IMR-90 (cell line): ENCODE measurements at places on chromosomes 13 and 19.

GRCh38 chr13:85108356-85108755, 690.9 kb downstream of the SLITRK6 start:
- DNase-seq = no peak

DNA sequence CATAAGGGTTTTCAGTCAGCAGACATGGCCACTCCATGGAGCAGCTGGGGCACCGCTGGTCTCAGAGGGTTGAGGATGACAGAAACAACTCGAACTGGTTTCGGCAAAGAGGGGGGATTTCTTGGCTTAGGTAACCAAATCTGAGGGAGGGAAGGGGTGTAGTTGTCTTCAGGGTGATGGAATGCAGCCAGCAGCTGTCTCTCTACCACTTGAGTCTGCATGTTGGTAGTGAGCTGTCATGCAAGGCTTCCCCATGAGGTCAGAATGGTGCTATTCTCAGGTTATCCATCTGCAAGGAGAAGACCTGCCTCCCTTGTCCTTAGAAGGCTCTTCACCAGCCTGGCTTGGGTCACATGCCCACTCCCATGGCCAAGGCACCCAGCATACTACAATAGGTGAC, 55.6 kb upstream of the PEG3 start:
- no peak for DNase-seq

DNA sequence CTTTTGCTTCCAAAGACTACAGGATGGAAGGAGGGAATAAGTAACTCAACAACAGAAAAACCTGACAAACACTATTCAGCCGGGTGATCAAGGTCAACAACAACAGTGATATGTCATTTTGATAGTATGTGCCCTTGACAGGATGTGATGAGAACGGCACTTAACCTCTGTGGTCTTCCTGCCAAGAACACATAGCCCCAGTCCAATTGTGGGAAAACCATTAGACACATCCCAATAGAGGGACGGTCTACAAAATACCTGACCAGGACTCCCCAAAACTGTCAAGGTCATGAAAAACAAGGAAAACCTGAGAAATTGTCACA, 43.1 kb upstream of the AMER2 start:
- DNase-seq = no peak

- DNase-seq = no peak
Observed at GRCh38 chr19:10789866-10790265, 46.1 kb downstream of the TMED1 start.

- no peak for DNase-seq
Observed at GRCh38 chr13:61592489-61592888, 176.8 kb upstream of the PCDH20 start.

GRCh38 chr19:38071647-38072046, 152.4 kb downstream of the DPF1 start:
- DNase-seq = no peak

GRCh38 chr13:23202383-23202782, 21.6 kb downstream of the SGCG start:
- no peak for DNase-seq

DNA sequence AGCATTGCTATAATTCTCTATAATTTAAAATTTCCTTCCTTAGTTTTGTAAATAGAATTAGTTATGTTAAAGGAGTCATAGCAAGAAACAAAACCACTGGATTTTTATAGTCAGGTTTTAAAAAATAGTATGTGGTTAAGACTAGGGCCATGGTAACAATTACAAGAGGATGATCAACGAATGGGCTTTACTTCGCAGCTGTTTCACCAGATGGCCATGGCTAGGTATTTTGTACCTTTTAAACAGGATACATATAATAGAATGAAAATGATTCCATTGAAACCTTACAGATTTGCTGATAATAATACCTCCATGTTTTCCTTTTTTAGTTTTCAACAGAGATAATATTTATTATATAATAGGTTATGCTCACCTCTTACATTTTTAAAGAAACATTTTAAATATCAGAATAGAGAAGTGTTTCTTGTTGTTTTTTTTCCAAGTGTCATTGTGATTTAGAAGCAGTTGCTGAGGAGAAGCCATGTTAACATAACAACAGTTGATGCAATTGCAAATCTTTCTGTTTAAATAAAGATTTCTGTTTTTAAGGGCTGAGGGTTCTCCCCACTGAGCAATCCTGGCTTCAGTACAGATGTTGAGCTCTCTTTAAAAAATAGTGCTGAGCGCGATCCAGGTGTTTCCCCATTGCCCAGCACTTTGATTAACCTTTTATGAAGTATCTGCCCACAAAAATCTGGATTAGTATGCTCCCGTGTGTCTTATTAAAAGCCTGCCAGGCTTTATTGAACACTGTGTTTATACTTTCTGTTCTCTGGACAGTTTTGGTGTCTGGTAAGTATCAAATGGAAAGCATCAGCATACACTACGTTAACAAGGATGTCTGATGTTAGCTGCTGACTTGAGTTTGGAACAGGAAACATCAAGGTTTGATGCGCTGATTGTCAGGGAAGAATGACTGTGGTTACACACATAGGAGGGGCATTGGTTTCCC, 205.3 kb downstream of the HS6ST3 start:
- no peak for DNase-seq

- DNase-seq = peak; percentile 65
Observed at GRCh38 chr13:33487575-33488243, 202.2 kb upstream of the STARD13 start.

GRCh38 chr13:51811046-51811445, 7.1 kb upstream of the DHRS12 start:
- no peak for DNase-seq

- peak; percentile 87 for DNase-seq
Observed at GRCh38 chr13:111115965-111116521, 933 bp downstream of the ARHGEF7 start.

- DNase-seq = no peak
Observed at GRCh38 chr19:38900743-38901190, 998 bp downstream of the NFKBIB start.

GRCh38 chr13:75103976-75104375, 378.0 kb downstream of the TBC1D4 start:
- no peak for DNase-seq

GRCh38 chr13:28049880-28050875, 50.2 kb downstream of the FLT3 start:
- DNase-seq = no peak

GRCh38 chr19:18443831-18444230, 5.9 kb upstream of the ISYNA1 start:
- DNase-seq = no peak

DNA sequence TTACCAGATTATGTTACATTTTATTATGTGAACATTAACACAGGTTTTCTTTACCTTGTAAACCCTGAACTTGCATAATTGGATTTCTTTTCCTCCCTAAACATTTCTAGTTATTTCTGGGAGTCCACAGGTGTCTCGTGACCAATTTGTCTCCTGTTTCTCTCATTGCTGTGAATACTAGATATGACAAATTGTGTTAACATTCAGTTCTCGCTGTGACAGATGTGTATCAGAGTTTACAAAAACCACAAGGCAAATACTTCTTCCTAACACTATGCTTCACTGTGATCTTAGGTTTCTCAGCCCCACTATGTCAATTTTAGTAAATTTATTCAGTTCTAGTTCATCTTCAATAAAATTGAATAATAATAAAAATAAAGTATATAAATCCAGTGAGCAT, 1554.9 kb downstream of the EFNB2 start:
- DNase-seq = no peak

DNA sequence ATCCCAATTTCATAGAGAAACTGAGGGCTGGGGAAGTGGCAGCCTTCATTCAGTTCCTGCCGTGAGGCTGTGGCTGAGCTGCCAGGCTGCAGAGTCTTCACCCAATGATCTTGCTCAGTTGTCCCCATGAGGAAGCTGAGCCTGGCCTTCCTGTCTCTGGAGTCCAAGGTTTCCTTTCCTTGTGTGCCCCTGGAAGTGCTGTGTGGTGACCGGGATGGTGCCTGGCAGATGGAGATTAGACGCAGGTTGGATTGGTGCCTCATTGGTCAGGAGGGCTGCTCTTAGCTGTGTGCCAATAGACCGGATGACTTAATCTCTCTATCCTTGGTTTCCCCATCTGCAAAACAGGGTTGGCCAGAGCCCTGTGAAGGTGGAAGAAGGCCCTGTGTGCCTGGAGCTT, 24.6 kb downstream of the DNM2 start:
- no peak for DNase-seq

DNA sequence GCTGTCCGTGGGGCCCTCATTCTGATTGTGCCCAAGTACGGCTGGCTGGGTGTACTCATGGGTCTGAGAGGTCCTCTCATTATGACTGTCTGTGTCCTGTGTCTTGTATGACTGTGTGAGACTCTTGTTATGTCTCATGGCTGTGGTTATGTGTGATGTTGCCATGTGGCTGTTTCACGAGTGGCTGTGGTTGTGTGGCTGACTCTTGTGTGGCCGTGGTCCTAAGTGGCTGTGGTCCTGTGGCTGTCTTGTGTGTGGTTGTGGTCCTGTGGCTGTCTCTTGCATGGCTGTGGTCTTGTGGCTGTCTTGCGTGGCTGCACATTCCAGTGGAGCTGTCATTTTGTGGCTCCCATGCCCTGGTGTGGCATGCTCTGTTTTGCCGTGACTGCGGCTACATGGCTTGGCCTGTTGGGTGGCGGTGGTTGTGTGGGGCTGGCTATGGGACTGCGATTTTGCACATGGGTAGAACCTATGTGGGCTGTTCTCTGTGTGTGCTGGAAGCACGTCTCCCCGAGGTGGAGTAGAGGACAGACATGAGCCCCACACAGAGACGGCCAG, 2.5 kb downstream of the LYL1 start:
- no peak for DNase-seq
